ENCODE measurements at places on chromosomes 13 and 19.
A peak's percentile ranks its signal among the peaks of the same experiment; 100 is the strongest.

DNA sequence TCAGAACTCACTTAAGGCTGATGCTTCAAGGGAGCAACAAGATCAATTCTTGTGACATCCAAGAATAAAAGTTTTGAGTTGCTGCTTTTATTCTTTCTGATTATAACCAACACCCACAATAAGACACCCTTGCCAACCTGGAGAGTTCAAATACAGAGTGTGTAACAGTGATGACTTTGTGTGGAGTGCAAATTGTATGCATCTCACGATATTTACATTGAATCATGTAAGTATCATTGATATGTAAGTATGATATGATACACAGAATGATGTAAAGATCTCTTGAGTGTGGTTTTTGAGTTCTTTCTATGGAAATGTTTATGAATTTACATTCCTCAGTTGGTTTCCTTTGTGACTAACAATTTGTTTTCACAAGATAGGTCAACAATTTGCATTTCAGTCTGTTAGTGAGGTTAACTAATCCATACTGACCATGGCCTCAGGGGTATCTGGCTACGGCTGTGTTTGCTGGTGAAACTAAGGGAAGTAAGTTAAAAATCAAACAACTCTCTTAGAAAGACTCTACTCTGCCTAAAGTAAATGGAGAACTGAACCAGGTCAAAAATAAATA, 12.4 kb downstream of the LHFPL6 start:
- no peak for DNase-seq

DNA sequence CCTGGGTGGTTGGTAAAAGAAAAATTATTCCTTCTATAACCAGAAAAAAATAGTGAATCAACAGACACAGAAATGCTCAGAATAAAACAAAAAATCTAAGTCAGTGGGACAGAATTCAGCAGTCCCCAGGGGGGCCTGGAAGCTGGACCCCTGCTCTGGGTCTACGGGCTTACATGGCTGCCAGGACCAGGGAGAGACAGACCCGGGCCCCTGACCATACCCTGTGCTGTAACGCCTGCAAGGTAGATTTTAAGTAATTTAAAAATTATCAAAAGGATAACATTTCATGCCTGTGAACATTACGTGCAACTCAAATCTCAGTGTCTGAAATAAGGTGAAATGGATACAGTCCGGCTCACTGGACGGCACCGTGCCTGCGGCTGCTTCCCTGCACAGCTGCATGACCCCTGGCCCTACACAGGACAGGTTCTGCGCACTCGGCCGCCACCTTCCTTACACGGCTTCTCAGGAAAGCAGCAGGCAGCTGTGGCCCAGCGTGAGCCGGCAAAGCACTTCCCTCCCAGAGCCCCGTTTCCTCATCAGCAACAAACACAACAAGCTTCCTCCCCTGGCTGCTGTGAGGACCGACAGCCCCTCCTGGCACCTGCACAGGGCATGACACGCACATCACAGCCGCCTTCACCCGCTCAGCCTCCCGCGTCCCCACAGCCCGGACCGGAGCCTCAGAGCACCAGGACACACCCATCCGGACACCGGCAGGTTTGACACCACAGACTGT, 22.2 kb downstream of the RASA3 start:
- DNase-seq, result peak; percentile 52

- DNase-seq, result no peak
These were observed 56.7 kb downstream of the RCBTB2 start for GRCh38 chr13:48476215-48476614.

GRCh38 chr19:58396691-58397532, 1.5 kb downstream of the RNF225 start:
- no peak for DNase-seq

DNA sequence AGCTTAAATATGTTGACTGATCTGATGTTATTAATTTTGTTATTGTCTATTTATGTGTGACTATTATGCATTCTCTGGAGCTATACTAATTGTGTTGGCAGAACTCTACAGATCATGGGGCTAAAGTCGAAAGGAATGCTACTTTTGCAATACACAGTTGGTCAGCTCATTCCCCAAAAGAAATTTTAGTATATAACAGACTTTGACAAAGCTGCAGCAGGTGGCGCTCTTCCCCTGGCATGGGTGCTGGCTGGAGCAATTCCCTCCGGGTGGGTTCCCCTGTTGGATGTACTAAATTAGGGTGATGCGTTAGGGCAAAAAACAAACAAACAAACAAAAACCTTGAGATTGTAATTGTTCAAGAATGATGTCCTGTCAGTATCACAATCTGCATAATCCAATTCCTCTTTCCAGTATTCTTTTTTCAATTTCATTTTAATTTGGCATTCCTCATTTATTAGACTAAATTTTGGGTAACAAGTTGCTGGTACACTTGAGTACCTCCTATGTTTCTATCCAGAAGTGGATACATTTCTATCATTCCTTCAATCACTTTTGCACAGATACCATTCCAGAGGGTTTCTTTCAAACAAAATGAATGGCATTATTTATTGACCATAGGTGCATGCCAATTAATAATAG, 322.8 kb upstream of the EDNRB start:
- DNase-seq, result no peak

- DNase-seq, result no peak
These were observed 52.4 kb downstream of the SKA3 start for GRCh38 chr13:21123956-21124355.

Measured in activated CD8-positive, alpha-beta memory T cell treated with anti-CD3 and anti-CD28 coated beads for 4 hours (primary cell).